ENCODE measurements at places on chromosomes 1 and 21. TPM values are rescaled to one million over a fixed set of nuclear protein-coding genes. Genes with fewer than 3 reads are reported as not detected.

GRCh38 chr1:31570906-31571305, 5.4 kb upstream of the TINAGL1 start:
- H3K4me3 ChIP-seq, result no peak overlapping the region
- peaks cover 6% of the 10 kb centered on the region for H3K4me1 ChIP-seq
- no peak overlapping the region for H3K27ac ChIP-seq
- H3K27me3 ChIP-seq, result peaks cover 72% of the 10 kb centered on the region
- H3K36me3 ChIP-seq, result peaks cover 2% of the 10 kb centered on the region
- no peak for DNase-seq

GRCh38 chr1:206655471-206655882, 20.1 kb downstream of the DYRK3 start:
- peaks cover 6% of the 10 kb centered on the region for H3K4me1 ChIP-seq
- H3K27ac ChIP-seq, result no peak overlapping the region
- H3K27me3 ChIP-seq, result peaks cover 26% of the 10 kb centered on the region
- DNase-seq, result no peak
- H3K36me3 ChIP-seq, result no peaks in the 10 kb centered on the region
- H3K4me3 ChIP-seq, result no peak overlapping the region

Gene ZC3H12A
- total RNA-seq, result 170 TPM

Gene AK5
- total RNA-seq, result 5.5 TPM

- no peak for DNase-seq
- H3K27me3 ChIP-seq, result peaks cover 72% of the 10 kb centered on the region
- H3K4me1 ChIP-seq, result peaks cover 3% of the 10 kb centered on the region
- H3K4me3 ChIP-seq, result no peak overlapping the region
Observed at GRCh38 chr1:214548271-214548670, 3.1 kb downstream of the PTPN14 start.

Gene VASH2
- total RNA-seq, result 0.07 TPM

DNA sequence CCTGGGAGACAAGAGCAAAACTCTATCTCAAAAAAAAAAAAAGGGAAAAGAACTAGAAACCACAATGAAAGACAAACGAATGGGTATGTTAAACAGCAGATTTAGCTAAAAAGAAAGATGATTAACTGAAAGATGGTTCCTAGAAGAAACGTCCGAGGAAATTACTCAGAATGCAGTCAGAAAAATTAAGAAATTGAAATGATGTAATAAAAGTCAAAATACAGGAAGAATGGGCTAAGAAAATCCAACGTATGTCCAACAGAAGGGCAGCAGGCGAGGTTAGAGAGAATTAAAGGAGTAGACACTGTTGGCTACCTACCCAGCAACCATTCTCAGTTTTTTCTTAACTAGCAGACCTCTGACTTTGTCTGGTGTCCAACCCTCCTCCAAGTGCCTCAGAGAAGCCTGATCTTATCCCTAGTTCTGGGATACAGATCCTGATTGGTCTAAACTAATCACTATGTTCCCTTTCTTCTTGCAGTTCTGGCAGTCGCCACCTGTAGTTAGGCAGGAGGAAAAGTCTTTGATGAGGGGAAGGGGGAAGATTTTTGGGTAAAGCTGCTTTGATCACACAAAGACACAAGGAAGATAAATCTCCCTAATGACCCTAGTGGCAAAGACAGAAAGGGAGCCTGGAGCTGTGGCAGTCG, 25.7 kb downstream of the GPR161 start:
- DNase-seq, result no peak
- no peak overlapping the region for H3K27ac ChIP-seq
- H3K36me3 ChIP-seq, result no peaks in the 10 kb centered on the region
- H3K27me3 ChIP-seq, result no peaks in the 10 kb centered on the region

Gene GPA33
- 7.6 TPM for total RNA-seq

- no peak overlapping the region for H3K27ac ChIP-seq
- H3K27me3 ChIP-seq, result no peaks in the 10 kb centered on the region
- DNase-seq, result no peak
Observed at GRCh38 chr1:215768303-215768702, 201.2 kb downstream of the KCTD3 start.

Gene DISP3
- 0.70 TPM for total RNA-seq

- peak overlapping the region; percentile 34 for H3K27ac ChIP-seq
- peak overlapping the region; percentile 19 for H3K4me3 ChIP-seq
- no peaks in the 10 kb centered on the region for H3K36me3 ChIP-seq
- no peak for DNase-seq
- H3K4me1 ChIP-seq, result peaks cover 20% of the 10 kb centered on the region
- H3K27me3 ChIP-seq, result no peaks in the 10 kb centered on the region
Observed at GRCh38 chr1:230137337-230137815, 70.3 kb downstream of the GALNT2 start.

- H3K36me3 ChIP-seq, result no peaks in the 10 kb centered on the region
- no peaks in the 10 kb centered on the region for H3K27me3 ChIP-seq
- peaks cover 2% of the 10 kb centered on the region for H3K4me1 ChIP-seq
- no peak for DNase-seq
- H3K27ac ChIP-seq, result no peak overlapping the region
- H3K4me3 ChIP-seq, result no peak overlapping the region
Observed at GRCh38 chr1:218585511-218586184, 240.5 kb downstream of the TGFB2 start.

Gene RHD
- 5.0 TPM for total RNA-seq

Data from T-helper 17 cell (primary cell).